ENCODE measurements at places on chromosomes 4 and X.

GRCh38 chrX:45274576-45274975 lies 73.9 kb upstream of the DIPK2B start:
- H3K4me3 ChIP-seq, result no peak overlapping the region
- peaks cover 32% of the 10 kb centered on the region for H3K27me3 ChIP-seq
- H3K27ac ChIP-seq, result no peak overlapping the region
- no peaks in the 10 kb centered on the region for H3K4me1 ChIP-seq

DNA sequence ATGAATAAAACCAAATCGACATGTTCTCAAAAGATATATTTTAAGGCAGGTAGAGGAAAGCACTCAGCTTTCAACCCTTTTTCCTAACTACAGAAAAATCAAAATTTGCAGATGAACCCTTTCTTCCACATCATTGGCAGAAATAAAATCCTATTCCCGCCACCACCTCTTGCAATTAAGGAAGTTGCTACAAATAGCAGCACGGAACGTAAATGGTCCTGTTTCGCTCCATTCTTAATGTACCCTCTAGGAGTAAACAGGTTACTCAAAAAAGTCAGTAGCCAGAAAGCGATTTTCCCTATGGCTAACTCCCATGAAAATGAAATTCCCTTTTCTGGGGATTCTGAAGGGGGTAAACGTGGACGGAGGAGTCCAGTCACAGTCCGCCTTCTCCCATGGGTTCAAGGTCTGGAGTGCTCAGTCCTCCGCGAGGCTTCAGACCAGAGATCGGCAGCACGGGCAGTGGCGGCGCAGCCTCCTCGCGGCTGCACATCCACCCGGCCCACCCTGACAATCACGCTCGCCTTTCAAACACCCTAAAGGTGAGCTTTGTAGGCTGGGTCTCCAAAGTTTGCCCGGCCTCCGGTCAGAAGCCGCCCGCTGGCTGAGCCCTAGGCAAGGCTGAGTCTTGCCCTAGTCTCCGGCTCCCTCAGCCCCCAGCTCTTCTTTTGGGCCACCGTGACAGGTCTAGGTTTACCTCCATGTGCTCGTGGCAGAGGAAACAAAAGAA lies 1.8 kb downstream of the ATP11C start:
- H3K36me3 ChIP-seq, result no peaks in the 10 kb centered on the region
- H3K4me3 ChIP-seq, result peak overlapping the region; percentile 11
- DNase-seq, result no peak

DNA sequence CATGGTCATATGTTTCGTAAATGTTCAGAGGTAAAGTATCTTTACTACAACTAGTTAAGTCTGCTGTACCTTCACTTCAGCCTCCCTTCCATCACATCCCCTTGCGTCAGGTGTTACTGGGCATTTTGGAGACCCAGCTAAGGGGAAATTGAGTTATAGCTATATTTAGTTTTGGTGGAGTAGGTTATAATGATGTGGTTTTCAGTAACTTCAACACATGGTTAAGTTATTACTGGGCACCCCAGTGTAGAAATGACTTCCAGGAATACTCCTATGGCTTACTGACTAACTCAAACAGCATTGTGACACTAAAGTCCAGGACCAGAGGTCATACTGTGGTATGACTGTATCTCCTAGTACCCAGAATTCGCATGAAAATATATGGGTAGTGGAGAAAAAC lies 23.4 kb upstream of the ACSL1 start:
- H3K27me3 ChIP-seq, result no peaks in the 10 kb centered on the region
- no peak for DNase-seq
- no peak overlapping the region for H3K4me3 ChIP-seq
- H3K27ac ChIP-seq, result no peak overlapping the region
- no peaks in the 10 kb centered on the region for H3K4me1 ChIP-seq

- H3K27ac ChIP-seq, result no peak overlapping the region
- no peaks in the 10 kb centered on the region for H3K4me1 ChIP-seq
- DNase-seq, result no peak
Measured at GRCh38 chr4:114399105-114399504, 199.5 kb upstream of the UGT8 start.

DNA sequence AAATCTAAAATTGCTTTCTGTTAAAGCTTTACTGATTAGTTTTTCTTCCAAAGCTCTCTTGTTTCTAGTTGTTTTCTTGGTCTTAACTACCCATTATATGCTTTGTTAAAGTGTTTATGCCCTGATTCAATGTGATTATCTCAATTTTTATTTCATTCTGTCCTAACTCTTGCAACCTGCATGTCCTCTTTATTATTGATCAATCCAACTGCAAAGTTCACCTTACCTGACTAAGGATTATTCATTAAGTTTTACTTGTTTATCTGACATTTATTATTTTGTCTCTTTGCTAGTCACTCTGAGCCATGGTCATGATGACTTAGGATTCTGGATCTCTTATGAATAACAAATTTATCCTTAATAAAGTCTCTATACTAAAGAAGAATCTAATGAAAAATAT lies 15.8 kb downstream of the UGT2B10 start:
- no peaks in the 10 kb centered on the region for H3K36me3 ChIP-seq
- H3K27ac ChIP-seq, result no peak overlapping the region
- no peaks in the 10 kb centered on the region for H3K27me3 ChIP-seq
- no peaks in the 10 kb centered on the region for H3K4me1 ChIP-seq
- no peak for DNase-seq
- H3K4me3 ChIP-seq, result no peak overlapping the region

DNA sequence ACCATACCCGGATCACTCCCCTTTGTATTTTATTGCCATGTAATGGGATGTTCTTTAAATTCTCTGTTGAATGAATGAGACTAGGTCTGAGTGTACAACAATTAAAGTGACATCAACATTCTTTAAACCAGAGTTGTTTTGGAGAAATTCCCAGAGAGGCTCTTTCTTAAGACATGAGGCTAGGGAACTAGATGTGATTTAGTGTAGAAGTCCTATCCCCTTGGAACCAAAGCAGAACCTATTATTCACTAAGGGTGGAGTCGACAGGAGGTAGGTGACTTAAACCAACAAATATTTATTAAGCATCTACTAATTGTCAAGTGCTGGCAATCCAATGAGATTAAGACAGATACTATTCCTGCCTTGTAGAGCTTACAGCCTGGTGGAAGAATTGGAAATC lies 1.7 kb downstream of the EIF1AX start:
- peaks cover 8% of the 10 kb centered on the region for H3K27me3 ChIP-seq
- H3K4me1 ChIP-seq, result peaks cover 4% of the 10 kb centered on the region
- no peak overlapping the region for H3K27ac ChIP-seq
- no peak overlapping the region for H3K4me3 ChIP-seq
- peak; percentile 57 for DNase-seq

GRCh38 chr4:83237591-83237990 lies 47.0 kb downstream of the COQ2 start:
- H3K27me3 ChIP-seq, result no peaks in the 10 kb centered on the region
- H3K27ac ChIP-seq, result no peak overlapping the region
- no peak overlapping the region for H3K4me3 ChIP-seq
- no peaks in the 10 kb centered on the region for H3K36me3 ChIP-seq
- H3K4me1 ChIP-seq, result no peaks in the 10 kb centered on the region
- DNase-seq, result no peak

GRCh38 chr4:133581996-133582619 lies 433.0 kb downstream of the PCDH10 start:
- DNase-seq, result peak; percentile 81
- no peaks in the 10 kb centered on the region for H3K36me3 ChIP-seq
- no peaks in the 10 kb centered on the region for H3K27me3 ChIP-seq
- no peak overlapping the region for H3K4me3 ChIP-seq

DNA sequence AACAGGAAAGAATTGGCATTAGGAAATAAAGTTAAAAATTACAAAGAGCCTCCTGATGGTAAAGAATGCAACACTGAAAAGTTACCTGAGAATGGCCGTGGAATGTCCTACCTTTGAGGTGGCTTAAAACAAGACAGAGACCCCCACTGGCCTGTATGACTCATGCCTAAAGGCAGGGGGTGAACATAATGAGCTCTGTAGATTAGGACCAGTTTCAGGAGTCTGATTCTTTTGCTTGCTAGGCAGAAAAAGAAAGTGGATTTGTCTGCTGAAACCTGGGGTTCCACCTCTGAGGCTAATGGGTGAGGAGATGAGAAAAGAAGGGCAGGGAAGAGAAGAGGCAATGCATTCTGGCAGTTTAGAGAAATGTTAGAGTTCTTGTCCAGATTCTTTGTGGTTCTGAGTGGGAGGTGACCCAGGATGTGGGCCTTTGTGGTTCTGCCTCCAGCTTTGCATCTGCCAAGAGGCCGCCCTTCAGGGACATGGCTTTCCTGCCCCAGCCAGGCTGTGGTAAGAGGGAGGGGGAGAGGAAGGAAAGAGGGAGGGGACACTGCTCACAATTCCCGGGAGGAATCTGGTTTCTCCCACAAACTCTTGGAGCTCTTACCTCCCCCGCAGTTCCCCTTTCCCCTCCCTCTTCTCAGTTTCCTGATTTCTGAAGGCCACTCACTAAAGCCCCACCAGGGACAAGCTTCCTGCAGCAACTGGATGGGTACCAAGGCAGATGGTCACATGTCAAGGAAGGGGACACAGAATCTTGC lies 109.6 kb downstream of the EFNB1 start:
- no peaks in the 10 kb centered on the region for H3K36me3 ChIP-seq
- peak; percentile 18 for DNase-seq
- no peak overlapping the region for H3K27ac ChIP-seq
- H3K27me3 ChIP-seq, result no peaks in the 10 kb centered on the region

DNA sequence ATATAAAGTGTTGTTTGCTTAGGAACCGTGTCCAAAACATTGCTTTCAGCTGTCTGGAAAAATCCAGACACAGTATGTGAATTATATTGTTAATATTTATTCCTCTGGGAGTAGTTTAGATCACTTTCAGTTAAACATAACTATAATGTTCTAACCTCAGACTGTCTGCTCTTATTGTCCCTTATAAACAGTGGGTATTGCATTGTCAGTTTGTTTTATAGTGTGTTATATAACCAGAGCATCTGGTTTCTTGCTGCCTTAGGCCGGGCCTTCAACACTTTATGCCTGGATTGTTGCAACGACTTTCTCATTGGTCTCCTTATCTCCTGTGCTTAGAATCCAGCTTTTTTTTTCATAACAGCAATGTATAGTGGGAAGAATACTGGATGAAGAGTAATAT lies 26.4 kb downstream of the ATG4A start:
- no peaks in the 10 kb centered on the region for H3K27me3 ChIP-seq
- H3K4me1 ChIP-seq, result peaks cover 4% of the 10 kb centered on the region
- no peaks in the 10 kb centered on the region for H3K36me3 ChIP-seq
- H3K27ac ChIP-seq, result no peak overlapping the region

DNA sequence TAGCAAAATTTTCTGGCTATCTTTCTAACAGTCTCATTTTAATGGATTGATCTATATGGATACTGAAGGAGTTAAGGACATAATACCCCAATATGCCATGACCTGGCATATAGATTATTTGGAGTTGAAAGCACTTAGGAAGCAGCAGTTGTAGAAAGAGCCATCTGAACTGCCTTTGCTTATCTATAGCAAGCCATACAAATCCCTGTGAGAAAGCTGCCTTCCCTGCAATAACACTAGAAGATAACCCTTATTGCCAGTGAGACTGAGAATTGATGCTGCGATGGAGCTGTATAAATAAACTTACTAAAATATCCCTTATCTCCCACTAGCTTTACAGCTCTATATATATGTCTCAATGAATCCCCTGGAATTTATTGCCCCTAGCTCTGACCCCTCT lies 346.3 kb downstream of the TECRL start:
- H3K36me3 ChIP-seq, result no peaks in the 10 kb centered on the region
- H3K27me3 ChIP-seq, result no peaks in the 10 kb centered on the region
- no peak overlapping the region for H3K27ac ChIP-seq
- no peak for DNase-seq

DNA sequence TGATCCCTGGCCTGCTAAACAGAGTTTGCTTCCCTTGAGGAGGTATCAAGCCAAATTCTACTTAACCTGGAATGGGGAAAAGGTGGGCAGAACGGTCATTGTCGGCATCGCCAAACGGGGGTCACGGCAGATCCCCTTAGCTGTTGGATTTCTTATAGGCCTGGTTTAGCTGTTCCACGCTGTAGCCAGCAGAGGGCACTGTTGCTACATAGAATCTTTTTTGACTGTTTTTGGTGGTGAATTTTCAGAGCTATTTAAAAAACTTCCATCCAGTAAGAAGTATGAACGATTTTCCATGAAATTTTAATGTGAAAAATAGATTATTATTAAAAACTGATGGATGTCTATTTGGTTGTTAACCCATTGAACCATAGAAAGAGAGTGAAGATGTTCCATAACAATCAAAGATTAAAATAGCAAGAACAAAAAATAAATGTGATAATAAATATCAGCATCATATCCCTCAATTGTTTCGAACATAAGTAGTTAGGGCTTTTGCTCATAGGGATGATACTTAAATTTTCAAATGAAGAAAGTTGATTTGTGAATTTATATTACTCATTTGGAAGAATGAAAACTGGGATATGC lies 56.6 kb downstream of the LINC00632 start:
- no peaks in the 10 kb centered on the region for H3K36me3 ChIP-seq
- peaks cover 6% of the 10 kb centered on the region for H3K27me3 ChIP-seq
- DNase-seq, result peak; percentile 87
- H3K4me1 ChIP-seq, result no peaks in the 10 kb centered on the region

GRCh38 chr4:54898056-54898562 lies 227.3 kb downstream of the KDR start:
- no peak overlapping the region for H3K4me3 ChIP-seq
- no peak for DNase-seq
- no peaks in the 10 kb centered on the region for H3K4me1 ChIP-seq
- H3K27ac ChIP-seq, result no peak overlapping the region
- H3K27me3 ChIP-seq, result no peaks in the 10 kb centered on the region

DNA sequence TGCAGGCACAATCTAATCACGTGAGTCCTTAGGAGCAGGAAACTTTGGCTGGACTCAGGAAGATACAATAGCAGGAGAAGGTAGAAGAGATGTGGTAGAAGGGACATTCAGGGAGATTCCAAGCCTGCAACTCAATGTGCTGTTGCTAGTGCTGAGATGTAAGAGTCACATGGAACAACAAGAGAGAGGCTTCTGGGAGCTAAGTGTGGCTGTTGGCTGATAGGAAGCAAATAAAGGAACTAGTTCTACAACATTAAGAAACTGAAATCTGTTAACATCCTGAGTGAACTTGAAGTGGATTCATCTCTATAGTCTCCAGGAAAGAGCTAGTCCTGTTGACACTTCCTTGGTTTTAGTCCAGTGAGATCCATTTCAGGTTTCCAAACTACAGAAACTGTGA lies 1207.4 kb downstream of the ADGRL3 start:
- peak; percentile 12 for DNase-seq
- H3K27ac ChIP-seq, result no peak overlapping the region
- no peaks in the 10 kb centered on the region for H3K36me3 ChIP-seq
- H3K4me3 ChIP-seq, result no peak overlapping the region
- no peaks in the 10 kb centered on the region for H3K27me3 ChIP-seq
- H3K4me1 ChIP-seq, result no peaks in the 10 kb centered on the region

GRCh38 chrX:101079736-101080270 lies 1.1 kb downstream of the TMEM35A start:
- no peak for DNase-seq
- no peak overlapping the region for H3K27ac ChIP-seq
- no peaks in the 10 kb centered on the region for H3K4me1 ChIP-seq
- H3K36me3 ChIP-seq, result no peaks in the 10 kb centered on the region
- no peak overlapping the region for H3K4me3 ChIP-seq
- H3K27me3 ChIP-seq, result peaks cover 3% of the 10 kb centered on the region

- no peaks in the 10 kb centered on the region for H3K27me3 ChIP-seq
- no peaks in the 10 kb centered on the region for H3K36me3 ChIP-seq
- no peak overlapping the region for H3K27ac ChIP-seq
Measured at GRCh38 chr4:10879411-10880110, 195.0 kb upstream of the CLNK start.

GRCh38 chrX:137646472-137646871 lies 80.5 kb downstream of the ZIC3 start:
- no peak overlapping the region for H3K4me3 ChIP-seq
- no peaks in the 10 kb centered on the region for H3K27me3 ChIP-seq
- no peak for DNase-seq
- H3K36me3 ChIP-seq, result no peaks in the 10 kb centered on the region
- H3K4me1 ChIP-seq, result no peaks in the 10 kb centered on the region

GRCh38 chr4:23937173-23937572 lies 47.3 kb upstream of the PPARGC1A start:
- no peak for DNase-seq
- no peaks in the 10 kb centered on the region for H3K27me3 ChIP-seq
- no peak overlapping the region for H3K27ac ChIP-seq
- no peak overlapping the region for H3K4me3 ChIP-seq

Measured in lung (tissue), 17 donors.